ENCODE measurements at places on chromosomes 3 and 15. TPM values are rescaled to one million over a fixed set of nuclear protein-coding genes. Genes with fewer than 3 reads are reported as not detected.

GRCh38 chr3:197889204-197889930 lies 60.6 kb upstream of the RPL35A start:
- DNase-seq, result no peak

- DNase-seq, result no peak
These were observed 116.4 kb upstream of the RAD18 start for GRCh38 chr3:9079676-9080075.

GRCh38 chr3:150627557-150627956 lies 24.4 kb downstream of the SELENOT start:
- no peak for DNase-seq

DNA sequence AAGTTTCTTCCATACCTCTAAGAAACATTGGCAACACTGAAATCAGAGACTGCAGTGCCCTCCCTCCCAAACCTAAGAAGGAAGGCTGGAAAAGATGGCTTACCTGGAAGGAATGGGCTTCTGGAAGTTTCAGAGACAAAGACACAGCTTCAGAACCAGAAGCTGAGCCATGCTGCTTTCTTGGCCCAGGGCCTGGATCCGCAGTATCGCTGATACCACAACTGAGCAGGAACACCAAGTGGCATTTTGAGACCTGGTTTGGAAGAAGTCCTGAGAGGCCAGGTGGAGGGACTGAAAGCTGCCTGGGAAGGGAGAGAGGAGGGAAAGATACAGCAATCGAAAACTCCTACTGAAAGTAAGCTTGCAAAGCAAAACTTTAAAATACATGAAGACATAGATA lies 19.8 kb downstream of the GPR160 start:
- DNase-seq, result no peak

GRCh38 chr3:6444888-6445658 lies 415.8 kb upstream of the GRM7 start:
- no peak for DNase-seq

DNA sequence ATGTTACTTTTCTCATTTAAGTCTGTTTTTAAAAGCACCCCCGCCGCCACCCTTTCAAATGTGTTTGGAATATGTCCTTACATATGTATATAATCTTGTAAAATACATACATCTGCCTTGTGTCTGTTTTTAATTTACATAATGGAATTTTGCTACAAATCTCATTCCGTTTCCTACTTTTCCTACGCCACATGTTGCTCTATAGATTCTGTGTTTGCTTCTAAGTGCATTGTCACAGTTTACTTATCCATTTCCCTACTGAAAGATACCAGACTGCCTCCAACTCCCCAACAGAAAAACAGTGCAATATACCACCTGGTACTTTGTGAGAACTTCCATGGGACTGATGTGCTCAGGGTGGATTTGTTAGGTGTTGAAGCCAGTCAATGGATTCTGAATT lies 70.2 kb downstream of the ABHD5 start:
- DNase-seq, result no peak

GRCh38 chr3:187759601-187760000 lies 14.3 kb upstream of the BCL6 start:
- DNase-seq, result no peak

GRCh38 chr3:124833710-124834332 lies 53.3 kb downstream of the ITGB5 start:
- no peak for DNase-seq

DNA sequence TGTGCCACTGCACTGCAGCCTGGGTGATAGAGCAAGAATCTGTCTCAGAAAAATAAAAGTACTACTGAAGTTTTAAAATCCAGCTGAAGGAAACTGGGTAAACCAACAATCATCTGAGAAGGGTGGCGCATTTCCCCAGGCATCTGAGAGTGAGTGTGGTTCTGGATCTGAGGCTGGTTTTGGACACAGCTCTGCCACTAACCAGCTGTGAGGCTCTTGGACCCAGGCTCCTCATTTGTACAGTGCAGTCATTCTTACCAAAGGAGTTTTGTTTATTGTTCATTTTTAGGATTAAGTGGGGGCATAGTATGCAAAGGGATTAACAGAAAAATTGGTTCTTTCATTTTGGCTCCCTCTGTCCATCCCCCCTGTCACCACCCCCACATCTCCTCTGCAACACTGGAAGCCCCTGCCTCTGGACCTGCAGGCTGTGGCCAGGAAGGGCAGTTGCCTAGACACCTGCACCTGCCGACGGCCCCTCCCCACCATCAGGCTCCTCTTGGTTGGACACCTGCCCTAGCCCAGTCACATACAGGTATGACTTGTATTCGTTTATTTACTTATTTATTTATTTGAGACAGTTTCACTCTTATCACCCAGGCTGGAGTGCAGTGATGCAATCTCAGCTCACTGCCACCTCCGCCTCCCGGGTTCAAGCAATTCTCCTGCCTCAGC lies 8.8 kb downstream of the NUP210 start:
- DNase-seq, result no peak

DNA sequence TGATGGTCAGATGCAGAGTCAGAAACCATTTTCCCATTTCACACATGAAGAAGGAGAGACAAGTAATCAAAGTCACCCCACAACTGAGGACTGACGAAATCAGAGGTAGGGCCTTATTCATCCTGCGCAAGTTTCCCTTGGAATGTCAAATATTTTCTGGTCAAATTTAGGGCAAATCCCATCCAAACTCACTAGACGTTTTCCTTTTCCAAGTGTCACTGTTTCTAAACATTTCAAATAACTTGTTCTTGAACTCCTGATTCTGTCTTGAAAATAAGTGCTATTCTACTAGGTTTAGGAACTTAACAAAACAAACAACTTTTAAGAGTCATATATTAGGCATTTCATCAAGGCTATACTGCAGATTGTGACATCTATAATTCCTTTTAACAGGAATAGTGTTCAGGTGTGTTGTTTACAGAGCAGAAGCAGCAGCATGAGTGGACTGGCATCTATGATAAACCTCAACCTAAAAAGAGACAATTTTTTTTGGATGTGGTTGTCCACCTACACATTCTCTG lies 40.7 kb downstream of the SUMF1 start:
- no peak for DNase-seq

DNA sequence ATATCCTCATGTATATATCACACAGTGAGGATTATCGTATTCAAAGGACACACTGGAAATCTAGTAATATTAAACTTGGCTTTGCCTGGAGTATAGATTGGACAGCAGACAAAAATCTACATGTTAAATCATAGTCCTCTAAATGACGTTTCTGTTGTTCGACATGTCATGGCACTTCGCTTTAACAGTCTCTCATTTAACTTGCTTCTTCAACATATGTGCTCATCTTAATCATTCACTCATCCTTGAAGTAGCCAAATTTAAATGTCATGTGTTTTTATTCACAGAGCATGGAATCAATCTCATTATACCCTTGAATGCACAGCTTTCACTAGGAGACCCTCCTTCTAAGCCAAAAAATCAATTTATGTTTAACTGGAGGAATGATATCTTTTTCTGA lies 417.0 kb upstream of the CNTN6 start:
- no peak for DNase-seq

DNA sequence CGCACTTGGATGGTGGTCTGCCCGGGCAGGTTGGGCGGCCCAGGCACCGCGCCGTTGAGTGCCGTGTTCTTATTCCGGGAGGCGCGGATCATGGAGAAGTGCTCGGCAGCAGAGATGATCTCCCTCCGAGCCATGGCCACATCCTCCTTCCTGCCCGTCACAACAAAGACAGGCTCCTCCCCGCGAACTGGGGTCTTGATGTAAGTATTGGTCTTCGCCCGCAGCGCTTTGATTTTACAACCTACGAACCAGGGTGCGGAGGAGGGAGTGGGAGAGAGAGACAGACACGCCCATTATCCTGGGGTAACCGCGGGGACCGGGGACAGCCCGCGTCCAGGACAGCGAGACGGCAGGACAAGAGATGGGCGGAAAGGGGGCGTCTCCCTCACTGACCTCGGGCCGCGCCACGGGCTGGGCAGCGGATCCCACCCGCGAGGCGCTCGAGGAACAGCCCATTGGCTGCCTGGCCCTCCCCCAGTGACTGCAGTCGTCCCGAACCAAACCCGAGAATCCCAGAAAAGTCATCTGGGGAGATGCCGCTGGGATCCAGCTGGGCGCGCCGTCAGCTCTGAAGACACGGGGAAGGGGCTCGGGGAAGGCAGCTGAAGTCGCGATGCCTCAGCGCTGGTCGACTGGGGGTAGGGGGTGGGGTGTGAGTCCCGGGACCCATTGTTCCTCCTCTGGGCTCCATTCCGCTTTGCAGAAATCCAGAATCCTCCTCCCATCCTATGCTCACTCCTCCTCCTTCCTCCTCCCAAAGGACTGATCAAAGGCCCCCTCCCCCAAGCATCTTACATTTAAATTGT lies 1.2 kb downstream of the MEX3B start:
- DNase-seq, result peak; percentile 29

DNA sequence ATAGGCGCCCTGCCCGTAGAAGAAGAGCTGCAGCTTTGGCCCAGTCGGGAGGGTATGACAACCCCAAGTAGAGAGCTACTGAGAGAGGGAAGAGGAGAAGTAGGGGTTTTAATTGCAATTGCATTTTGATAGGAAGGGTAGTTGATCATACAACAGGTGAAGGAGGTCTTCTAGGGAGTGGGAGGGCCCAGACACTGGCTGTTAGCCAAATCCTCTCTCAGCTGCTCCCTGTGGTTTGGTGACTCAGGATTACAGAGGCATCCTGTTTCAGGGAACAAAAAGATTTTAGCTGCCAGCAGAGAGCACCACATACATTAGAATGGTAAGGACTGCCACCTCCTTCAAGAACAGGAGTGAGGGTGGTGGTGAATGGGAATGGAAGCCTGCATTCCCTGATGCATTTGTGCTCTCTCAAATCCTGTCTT lies 408.9 kb upstream of the THBS1 start:
- no peak for DNase-seq

GRCh38 chr3:124997303-124998246 lies 58.2 kb downstream of the HEG1 start:
- DNase-seq, result no peak

DNA sequence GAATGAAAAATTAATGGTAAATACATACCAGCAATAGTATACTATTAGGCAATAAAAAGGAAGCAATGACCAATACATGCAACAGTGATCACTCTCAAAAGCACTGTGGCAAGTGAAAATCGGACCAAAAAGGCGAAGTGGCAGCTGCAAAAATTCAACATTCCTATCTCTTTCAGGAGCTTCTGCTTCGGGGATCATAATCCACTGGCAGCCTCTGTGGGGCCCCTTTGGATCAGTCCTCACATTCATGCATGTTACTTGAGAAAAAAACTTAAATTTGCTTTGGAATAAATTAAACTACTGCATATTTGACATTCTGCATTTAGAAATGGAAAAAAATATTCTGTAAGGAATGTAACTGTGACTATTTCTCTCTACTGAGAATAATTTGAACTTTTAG lies 425.6 kb downstream of the NR2F2 start:
- no peak for DNase-seq

GRCh38 chr3:141178026-141178425 lies 53.6 kb upstream of the PXYLP1 start:
- no peak for DNase-seq

DNA sequence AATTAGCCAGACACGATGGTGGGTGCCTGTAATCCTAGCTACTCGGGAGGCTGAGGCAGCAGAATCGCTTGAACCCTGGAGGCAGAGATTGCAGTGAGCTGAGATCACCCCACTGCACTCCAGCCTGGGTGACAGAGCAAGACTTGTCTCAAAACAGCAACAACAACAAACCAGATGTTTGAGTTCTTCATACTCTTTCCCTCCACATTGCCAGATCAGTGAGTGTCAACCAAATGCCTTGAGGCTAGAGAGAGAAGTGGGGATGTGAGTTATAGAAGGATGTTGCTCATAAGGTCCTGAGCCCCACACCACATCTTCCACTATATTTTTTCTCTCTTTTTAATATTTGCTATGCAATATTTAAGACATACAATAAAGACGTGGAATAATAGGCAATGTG lies 19.8 kb downstream of the MAPKBP1 start:
- no peak for DNase-seq

GRCh38 chr3:66299891-66300290 lies 79.1 kb downstream of the SLC25A26 start:
- DNase-seq, result no peak

GRCh38 chr3:71587958-71588357 lies 4.4 kb upstream of the FOXP1 start:
- no peak for DNase-seq

DNA sequence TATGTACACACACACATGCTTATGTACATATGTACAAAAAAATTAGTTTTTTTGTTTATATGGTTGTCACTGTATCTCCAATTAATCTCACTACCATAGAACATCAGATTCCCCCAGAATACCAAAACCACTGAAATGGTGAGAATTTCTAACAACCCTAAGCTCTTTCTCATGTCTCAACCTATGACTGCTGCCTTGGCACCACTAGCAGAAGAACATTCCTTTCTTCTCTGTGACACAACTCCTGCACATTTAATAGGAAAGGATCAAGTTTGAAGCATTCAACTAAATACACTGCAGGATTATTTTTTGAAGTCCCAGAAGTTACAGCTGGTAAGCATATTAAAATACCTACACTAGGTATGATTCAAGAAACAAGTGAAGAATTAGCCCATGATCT lies 109.6 kb downstream of the FAM174B start:
- DNase-seq, result no peak

- DNase-seq, result no peak
These were observed 163.8 kb upstream of the MBNL1 start for GRCh38 chr3:152104847-152105415.

DNA sequence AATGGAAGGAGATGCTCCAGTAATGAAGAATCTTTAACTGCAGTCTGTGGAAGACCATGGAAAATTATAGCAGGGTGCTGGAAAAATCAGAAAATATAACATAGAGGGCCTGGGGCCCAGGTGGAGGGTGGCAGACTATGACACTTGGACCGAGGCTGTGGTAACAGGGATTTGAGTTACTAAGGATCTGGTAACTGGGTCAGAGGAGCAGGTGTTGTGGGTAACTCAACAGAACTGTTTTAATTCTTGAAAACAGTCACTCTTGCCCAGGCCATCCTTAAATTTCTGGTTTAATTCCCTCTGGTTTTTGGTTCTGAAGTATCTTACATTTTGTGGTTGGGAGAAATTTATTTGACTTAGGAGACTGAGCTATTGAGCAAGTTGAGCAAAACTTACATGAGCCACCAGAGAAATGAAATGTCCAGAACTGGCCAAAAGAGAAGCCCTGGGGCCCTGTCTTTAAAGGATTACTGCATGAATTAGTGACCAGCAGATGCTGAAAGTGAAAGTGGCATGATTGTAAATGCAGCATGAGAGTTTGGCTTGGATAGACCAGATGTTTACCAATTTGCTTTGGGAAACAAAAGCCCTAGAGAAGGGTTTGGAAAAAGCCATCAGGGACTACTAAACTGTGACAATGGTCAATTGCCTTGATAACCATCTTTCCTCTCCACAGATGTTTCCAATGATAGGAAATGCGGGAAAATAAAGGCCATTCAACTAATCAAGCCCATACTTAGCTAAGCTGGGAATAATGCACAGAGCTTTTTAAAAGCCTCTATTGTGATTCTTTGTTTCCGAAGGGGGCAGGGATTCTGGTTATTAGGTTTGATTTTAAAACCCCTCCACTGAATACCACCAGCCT lies 374.9 kb upstream of the TGFBR2 start:
- DNase-seq, result no peak

The ELL3 gene
- 1.3 TPM for total RNA-seq

The IGDCC3 gene
- total RNA-seq, result not detected

The MST1R gene
- 1.2 TPM for total RNA-seq

The LEKR1 gene
- 0.30 TPM for total RNA-seq

The SLC6A20 gene
- not detected for total RNA-seq

The COLQ gene
- total RNA-seq, result 1.6 TPM

The LNP1 gene
- 2.0 TPM for total RNA-seq

The FAM81A gene
- total RNA-seq, result 0.69 TPM

The SLC6A1 gene
- total RNA-seq, result not detected

The RIOX2 gene
- total RNA-seq, result 59.9 TPM

The MKRN3 gene
- total RNA-seq, result 1.0 TPM

The KCNMB3 gene
- 0.52 TPM for total RNA-seq

The CPN2 gene
- total RNA-seq, result not detected

The GADL1 gene
- total RNA-seq, result not detected
